ENCODE measurements at places on chromosomes 5 and 9.
A peak's percentile ranks its signal among the peaks of the same experiment; 100 is the strongest.

DNA sequence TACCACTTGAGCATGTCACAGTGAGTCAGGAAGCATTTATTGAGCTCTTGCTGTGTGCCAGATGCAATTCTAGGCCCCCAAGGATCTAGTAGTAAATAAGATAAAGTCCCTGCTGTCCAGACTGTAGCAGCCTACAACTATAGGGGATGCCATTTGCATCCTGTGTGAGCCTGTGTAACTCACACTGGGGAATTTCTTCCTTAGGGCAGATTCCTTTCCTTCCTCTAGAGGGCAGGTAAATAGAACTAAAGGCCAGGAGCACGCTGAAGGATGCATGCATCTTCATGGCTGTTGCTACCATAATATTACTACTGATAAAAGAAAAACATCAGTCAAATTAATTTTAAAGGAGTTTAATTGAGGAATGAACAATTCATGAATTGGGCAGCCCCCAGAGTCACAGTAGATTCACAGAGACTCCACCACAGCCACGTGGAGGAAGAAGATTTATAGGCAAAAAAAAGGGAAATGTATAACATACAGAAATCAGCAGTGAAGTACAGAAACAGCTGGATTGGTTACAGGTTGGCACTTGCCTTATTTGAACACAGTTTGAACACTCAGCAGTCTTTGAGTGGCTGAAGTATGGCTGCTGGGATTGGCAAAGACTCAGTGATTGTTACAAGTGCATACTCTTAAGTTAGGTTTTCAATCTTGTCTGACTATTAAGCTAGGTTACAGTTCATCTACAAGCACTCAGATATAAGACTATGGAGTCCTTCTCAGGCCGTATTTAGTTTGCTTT is 98.9 kb downstream of the ACTL7B start:
- no peak for DNase-seq

GRCh38 chr5:142500227-142500905 is 175.5 kb upstream of the SPRY4 start:
- no peak for DNase-seq

GRCh38 chr5:154653418-154653763 is 101.8 kb upstream of the LARP1 start:
- DNase-seq = peak; percentile 74

DNA sequence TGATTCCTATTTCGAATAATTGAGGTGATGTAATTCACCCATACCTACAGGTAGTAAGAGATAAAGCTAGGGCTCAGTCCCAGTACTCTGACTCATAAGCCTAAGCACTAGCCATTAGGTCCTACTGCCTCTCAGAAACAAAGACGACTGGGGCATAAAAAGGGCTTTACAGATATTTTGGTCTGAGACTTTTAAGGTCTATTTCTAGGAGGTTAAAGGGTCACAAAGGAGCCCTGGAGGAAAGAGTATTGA is 69.8 kb downstream of the SGCD start:
- no peak for DNase-seq

- DNase-seq = no peak
These were observed 66.4 kb upstream of the FER start for GRCh38 chr5:108681079-108681921.

DNA sequence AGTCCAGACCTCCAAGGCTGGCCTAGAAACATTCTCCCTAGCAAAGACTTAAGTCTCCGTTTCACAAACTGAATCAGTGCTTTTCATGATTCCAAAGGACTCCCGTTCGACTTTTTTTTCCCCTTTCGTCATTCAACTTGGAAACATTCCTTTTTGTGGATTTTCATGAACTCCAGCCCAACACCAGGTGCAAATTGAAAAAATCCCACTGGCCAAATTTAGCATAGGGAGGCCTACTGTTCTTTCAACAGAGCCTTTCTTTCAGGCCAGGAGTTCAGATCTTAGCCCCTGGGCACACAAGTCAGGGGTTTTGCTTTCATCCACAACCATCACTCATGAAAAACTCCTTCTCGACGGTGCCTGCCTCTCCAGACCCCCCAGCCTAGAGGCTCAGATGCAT is 285.3 kb downstream of the PIK3R1 start:
- DNase-seq = no peak

GRCh38 chr9:84622981-84623380 is 46.5 kb upstream of the NTRK2 start:
- no peak for DNase-seq

- peak; percentile 66 for DNase-seq
These were observed at the start of gene ARSB for GRCh38 chr5:78985116-78985724. Gene ARSB, minus strand, starts transcription at chr5:78985310. Its CDS starts 62 bp downstream, at chr5:78985248.

GRCh38 chr5:96634881-96635280 is 27.3 kb upstream of the CAST start:
- no peak for DNase-seq

DNA sequence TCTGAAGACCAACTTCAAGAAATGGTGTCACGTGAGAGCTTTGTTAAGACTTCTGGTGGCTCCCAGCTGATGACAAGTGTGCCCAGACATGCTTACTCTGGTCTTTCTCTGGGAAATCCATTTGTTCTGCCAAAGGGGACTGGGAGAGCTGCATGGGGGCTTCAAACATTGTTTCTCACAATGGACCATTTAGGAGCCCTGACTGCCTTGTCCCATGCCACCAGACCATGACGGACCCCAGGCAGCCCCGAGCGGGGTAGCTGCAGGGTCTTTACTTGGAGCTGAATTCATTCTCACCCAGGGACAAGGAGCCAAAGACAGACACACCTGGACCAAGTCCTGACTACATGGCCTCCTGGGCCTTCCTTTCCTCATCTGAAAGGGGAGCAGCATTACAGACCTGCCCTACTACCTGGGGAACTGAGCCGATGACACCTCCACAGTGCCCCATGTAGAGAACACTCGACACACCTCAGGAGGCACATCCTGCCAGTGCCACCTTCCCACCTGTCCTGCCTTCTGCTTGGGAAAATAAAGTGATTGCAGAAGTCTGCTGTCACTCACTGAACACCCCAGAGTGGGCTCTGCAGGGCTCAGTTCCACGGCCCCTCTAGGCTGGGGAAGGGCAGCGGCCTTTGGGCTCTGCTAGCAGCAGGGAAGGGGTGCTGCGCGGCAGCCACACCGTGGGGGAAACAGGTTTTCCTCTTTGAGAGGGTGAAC is 169.0 kb downstream of the DAB2IP start:
- peak; percentile 32 for DNase-seq

DNA sequence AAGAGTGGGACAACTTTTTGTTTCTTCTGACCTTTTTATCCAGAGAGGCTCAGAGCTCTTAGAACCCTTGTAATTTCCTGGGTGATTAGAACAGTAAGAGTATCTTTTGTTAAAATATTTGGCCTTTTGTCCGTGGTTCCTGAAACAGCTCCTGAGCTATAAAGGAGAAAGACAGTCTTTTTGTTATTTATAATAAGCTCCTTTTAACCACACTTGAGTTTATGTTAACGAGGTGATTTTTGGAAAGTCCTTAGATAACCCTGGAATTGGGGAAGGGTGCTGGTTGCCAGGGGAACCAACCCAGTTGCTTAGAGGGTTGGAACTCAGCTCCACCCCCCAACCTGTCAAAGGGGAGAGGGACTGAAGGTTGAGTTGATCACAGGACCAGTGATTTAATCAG is 4.8 kb downstream of the ZNF483 start:
- no peak for DNase-seq

DNA sequence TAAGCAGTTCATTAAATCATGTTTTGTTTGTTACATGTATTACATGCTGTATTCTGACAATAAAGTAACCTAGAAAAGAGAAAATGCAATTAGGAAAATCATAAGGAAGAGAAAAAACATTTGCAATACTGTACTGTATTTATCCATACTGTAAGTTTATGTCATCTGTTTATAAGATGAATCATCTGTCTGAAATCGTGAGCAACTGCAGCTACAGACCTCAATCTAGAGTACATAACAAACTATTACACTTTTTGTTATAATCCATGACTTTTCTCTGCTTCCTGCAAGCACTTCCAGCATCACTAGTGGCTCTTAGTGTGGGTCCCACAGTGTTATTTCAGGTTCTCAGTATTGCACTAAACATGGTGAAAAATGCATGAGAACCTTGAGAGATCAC is 144.4 kb upstream of the NR4A3 start:
- DNase-seq = no peak

- DNase-seq = no peak
These were observed 368.2 kb downstream of the NDUFS4 start for GRCh38 chr5:53928641-53929040.

DNA sequence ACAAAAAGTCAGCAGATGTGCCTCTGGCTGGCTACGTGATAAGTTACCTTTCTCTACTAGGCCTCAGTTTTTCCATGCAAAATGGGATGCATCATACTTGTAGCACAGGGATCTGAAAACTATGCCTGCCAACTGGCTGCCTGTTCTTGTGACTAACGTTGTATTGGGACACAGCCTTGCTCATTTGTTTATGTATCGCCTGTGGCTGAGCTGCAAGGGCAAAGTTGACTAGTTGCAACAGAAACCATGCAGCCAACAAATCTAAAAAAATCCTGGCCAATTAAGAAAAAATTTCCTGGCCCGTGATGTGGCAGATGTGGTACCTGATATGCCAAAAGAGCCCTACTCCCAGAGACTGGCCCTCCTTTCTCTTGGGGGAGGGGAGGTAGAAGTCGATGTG is 131.3 kb downstream of the SEC61B start:
- no peak for DNase-seq

DNA sequence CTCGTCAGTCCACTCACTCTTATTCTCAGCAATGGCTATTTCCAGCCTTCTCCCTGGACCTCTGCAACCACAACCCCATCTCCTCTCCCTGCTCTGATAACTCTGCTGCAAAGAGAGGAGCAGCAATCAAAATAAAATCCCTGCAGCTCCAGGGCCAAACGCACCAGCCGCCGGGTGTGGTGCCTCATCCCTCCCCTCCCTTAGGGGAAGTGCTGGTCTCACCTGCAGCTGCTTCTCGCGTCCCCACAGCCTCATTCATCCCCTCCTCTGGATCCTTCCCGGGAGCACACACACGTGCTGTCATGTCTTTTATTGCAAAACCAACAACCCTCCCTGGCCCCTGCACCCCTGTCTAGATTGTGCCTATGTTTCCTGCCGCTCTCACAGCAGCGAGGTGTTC is 77.8 kb downstream of the TENT4A start:
- DNase-seq = no peak

DNA sequence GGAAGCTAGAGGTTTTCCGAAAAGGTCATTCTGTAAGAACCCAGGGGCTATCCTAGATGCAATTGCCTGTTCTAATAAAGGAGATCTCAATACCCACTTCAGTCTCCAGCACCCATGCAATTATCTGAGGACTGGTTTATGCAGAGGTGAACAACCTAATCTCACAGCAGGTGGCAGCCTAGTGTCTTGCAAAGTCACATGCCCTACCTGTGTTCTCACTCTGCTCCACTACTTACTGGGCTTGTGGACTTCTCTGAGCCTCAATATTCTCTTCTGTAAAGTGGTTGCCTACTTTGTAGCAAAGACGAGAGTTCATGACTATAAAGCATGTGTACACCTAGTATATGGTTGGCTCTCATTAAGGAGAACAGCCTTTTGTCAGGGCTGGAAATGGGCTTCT is 21.0 kb upstream of the ALDH1B1 start:
- no peak for DNase-seq

DNA sequence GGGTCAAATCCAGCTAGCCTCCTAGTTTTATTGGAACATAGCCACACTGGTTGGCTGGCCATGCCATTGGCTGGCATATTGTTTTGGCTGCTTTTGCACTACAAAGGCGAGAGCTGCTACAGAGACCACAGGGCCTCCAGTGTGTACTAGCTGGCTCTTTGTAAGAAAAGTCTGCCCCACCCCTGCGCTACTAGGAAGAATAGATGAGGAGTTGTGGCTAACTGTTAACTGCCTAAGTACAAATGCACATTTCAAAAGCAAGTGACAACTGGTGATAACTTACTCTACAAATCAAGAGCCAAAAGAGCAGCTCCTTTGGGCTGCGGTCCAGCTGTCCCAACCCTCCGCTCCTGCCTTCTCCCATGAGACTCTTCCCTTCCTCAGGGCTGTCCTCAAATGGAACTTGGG is 63.9 kb downstream of the SERINC5 start:
- no peak for DNase-seq

GRCh38 chr5:130427222-130427955 is 523.1 kb downstream of the CHSY3 start:
- no peak for DNase-seq

- no peak for DNase-seq
These were observed 200.9 kb upstream of the ADAMTS16 start for GRCh38 chr5:4939042-4939781.

GRCh38 chr9:76734716-76735115 is 29.5 kb upstream of the PCA3 start:
- DNase-seq = no peak

GRCh38 chr5:32233220-32233695 is 59.1 kb upstream of the GOLPH3 start:
- no peak for DNase-seq

GRCh38 chr9:22010866-22011625 is 1.9 kb upstream of the CDKN2B start:
- no peak for DNase-seq

GRCh38 chr9:38107405-38107804 is 38.4 kb upstream of the SHB start:
- DNase-seq = no peak

- no peak for DNase-seq
These were observed 77.5 kb upstream of the SPATA31D4 start for GRCh38 chr9:81850724-81851123.

DNA sequence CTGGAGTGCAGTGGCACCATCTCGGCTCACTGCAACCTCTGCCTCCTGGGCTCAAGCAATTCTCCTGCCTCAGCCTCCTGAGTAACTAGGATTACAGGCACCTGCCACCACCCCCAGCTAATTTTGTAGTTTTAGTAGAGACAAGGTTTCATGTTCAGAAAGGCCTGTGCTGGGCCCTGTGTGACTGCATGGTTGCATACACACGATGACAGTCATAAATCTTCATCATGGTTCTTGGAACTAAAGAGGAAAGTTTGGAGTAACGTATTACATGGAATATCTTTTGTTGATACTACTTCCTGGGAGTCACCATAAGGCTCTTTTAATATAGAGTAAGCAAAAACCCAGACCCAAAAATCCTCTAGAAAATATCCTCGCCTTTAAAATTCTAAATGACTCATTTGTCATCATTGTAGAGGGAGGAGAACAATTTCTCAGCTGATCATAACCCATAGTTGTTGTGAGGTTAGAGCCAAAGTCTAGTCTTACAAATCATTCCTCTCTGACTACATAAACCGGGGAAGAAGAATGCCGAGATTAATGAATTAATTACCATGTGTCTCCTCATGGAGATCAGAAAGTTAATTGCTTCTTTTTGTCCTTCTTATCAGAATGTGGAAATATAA is 47.0 kb downstream of the KLF9 start:
- DNase-seq = no peak

DNA sequence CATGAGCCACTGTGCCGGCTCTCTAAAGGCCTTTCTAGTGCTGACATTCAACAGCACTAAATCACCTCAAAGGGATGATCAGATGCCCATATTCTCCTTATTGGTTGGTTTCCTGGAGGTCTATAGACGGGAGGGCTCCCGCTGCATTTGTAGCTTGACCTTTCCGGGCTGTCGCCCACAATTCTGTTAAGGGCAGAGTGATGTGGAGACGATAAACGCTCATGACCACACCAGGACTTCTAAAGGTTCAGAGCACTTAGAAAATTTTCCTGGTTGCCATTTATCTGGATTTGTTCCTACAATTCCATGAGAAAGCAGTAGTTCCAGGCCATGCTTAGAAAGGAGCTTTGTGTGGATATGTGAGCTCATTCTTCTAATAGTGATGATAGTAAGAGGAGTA is 170.3 kb downstream of the SLC12A2 start:
- no peak for DNase-seq

GRCh38 chr5:157497875-157498611 is 38.0 kb downstream of the NIPAL4 start:
- DNase-seq = no peak
